HFFc6 (cell line): ENCODE measurements at places on chromosomes 3 and 15. TPM values are rescaled to one million over a fixed set of nuclear protein-coding genes. Genes with fewer than 3 reads are reported as not detected.

The A4GNT gene
- total RNA-seq, result not detected in 3 replicates

The CCR8 gene
- not detected in 3 replicates for total RNA-seq

The PRSS50 gene
- total RNA-seq, result not detected in 2 replicates

The ARNT2 gene
- total RNA-seq, result 3.3 to 16.6 TPM (median 4.1 TPM) in 3 replicates

DNA sequence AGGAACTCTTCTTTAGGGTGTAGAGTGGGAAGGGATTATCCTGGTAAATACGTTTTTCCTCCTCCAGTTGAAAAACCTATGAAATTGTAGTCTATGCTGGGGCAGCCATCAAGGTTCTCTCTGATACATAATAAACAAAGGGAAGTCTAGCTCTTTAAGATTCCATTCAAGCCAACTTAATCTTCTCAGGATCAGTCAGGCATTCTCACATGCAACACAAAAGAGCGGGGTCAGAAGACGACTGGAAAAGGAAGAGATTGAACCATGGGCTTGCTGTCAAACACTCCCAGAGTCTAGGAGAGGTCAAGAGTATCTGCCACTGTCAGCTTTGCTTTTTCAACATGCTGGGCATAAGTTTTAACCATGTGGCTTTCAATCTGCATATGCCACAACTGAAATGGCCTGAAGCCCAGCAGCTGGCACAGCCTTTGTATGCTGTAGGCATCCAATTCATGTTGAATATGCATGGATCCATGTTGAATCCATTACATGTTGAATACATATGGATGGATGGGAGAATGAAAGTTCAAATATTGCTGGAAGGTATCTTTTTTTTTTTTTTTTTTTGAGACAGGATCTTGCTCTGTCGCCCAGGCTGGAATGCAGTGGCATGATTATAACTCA lies 8.5 kb downstream of the TRAT1 start:
- H3K36me3 ChIP-seq, result no peaks in the 10 kb centered on the region
- no peak overlapping the region for H3K4me3 ChIP-seq
- H3K27ac ChIP-seq, result no peak overlapping the region
- DNase-seq, result no peak
- H3K27me3 ChIP-seq, result no peaks in the 10 kb centered on the region
- no peaks in the 10 kb centered on the region for H3K4me1 ChIP-seq

DNA sequence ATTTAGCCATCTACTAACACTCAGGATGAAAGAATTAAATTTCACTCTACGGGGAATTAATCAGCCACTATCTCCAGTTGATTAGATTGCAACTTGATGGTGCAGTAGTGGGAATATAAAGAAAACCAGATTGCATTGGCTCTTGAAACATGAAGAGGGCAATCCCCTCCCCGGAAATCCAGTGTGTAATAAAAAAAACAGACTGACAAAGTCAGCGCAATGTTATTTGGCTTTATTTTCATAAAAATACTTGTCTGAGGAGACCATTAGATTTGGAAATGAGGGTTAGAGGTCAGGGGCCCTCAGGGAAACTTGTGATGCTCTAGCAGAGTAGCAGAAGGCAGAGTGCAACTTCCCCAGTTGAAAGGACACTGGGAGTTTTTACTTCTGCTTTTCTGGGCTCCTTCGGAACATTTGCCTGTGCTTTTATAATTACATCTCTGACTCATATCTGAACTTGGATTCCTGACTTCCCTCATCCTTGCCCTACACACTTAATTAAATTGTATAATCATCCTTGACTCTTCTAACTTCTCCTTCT lies 326.8 kb downstream of the TUSC7 start:
- H3K36me3 ChIP-seq, result no peaks in the 10 kb centered on the region
- peak overlapping the region; percentile 4; the same call in 1 of the 2 replicates for H3K27ac ChIP-seq
- no peaks in the 10 kb centered on the region; the same call in 1 of the 2 replicates for H3K27me3 ChIP-seq
- peak overlapping the region; percentile 22; the same call in 1 of the 2 replicates for H3K4me3 ChIP-seq
- DNase-seq, result peak; percentile 60
- H3K4me1 ChIP-seq, result peaks cover 20% of the 10 kb centered on the region; the same call in 1 of the 2 replicates

DNA sequence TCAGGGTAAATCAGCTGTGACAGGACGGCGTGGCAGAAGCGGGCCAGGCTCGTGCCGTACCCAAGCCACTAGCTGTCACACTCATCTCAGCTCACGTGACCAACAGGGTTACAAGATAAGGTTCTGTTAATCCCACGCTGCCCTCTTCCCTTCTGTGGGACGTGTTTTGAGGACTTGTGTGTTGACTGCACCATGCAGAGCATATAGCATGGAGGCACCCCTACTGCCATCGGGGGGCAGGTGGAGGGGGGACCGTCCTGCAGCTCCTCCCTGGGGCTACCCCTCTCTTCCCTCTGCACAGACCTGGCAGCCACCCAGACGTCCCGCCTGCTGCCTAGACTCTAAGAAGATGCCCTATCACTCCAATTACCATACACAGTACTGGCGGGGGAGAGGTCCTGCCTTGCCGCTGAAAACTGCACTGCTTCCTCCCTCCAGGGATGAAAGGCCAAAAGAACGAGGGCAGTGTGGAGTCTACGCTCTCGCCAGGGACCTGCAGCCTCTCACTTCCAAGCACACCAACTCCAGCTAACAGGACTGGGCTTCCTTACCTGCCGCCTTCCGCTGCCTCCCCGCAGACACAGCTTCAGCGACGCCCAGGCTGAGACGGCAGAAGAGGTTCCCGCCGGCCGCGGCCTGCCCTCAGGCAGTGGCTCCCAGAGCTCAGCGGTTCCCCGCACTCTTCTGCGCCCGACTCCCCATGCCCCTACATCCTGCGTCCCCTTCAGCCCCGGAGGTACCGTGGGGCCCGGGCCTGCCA lies at the start of gene TNK2:
Gene TNK2 (minus strand): TSS at position 618 of the 760 bp plus-strand sequence. CDS start 19,963 bp downstream, outside the sequence.
- no peaks in the 10 kb centered on the region; the same call in 1 of the 2 replicates for H3K27me3 ChIP-seq
- peak within 1 kb of the TSS; percentile 86 for H3K4me3 ChIP-seq

DNA sequence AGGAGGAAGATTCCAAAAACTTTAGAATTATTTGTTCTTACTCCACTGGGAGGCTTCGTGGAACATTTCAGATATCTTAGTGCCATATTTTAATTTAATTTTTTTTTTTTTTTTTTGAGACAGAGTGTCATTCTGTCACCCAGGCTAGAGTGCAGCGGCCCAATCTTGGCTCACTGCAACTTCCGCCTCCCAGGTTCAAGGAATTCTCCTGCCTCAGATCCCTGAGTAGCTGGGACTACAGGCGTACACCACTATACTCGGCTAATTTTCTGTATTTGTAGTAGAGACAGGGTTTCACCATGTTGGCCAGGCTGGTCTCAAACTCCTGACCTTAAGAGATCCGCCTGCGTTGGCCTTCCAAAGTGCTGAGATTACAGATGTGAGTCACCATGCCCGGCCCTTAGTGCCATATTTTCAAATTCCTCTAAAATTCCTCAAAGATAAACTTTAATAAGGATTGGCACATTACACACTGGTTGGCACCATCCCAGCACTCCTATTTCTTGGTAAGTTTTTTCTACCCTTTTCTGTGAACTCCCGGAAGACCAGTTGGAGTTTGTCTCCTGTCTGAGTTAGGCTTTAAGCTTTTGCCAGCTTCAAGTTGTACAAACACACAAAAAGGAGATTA lies 693.7 kb downstream of the MCTP2 start:
- H3K36me3 ChIP-seq, result no peaks in the 10 kb centered on the region; the same call in 1 of the 2 replicates
- no peak for DNase-seq
- peaks cover 2% of the 10 kb centered on the region for H3K27me3 ChIP-seq
- H3K4me1 ChIP-seq, result no peaks in the 10 kb centered on the region
